Cortex of kidney (tissue), 1 donor: ENCODE measurements at places on chromosomes 3 and 15.
A peak's percentile ranks its signal among the peaks of the same experiment; 100 is the strongest.

DNA sequence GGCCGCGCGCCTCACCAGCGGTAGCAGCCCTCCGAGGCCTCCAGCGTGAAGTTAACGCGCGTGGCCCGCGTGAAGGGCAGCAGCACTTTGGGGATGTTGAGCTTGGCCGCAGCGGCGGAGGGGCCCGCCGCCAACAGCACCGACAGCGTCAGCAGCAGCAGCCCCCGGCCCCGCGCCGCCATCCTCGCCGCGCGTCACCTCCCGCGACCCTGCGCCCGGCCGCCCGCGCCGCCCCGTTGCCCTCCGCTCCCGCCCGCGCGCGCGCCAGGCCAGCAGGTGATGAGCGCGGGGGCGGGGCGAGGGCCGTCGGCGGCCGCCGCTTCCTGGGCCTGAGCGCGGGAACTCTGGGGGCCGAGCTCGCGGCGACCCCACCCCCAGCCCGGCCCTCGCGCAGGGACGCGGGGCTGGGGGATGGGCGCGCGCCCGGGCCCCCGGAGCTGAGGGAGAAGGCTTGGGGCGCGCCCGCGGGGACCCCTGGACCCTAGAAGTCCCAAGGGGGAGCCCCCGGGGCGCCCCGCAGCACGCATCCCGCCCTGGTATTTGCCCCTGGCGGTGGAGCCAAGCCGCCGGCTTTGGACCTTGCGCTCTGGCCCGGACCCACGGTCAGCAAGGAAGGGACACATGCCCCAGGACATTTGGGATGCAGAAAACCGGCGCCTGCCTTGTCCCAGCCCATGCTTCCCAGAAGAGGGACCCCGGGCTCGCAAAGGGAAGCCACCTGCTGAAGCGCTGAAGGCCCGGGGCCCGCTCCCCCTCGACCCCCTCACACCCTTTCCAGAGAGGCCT is at the start of gene NUP210:
Gene NUP210 (minus strand): TSS at position 278 of the 786 bp plus-strand sequence. CDS start 96 bp downstream, at position 182.
- DNase-seq: no peak

- DNase-seq: no peak
These were observed 31.6 kb upstream of the OR5K4 start for GRCh38 chr3:98322101-98322500.

- no peak for DNase-seq
These were observed 46.9 kb downstream of the GADL1 start for GRCh38 chr3:30847592-30847991.

DNA sequence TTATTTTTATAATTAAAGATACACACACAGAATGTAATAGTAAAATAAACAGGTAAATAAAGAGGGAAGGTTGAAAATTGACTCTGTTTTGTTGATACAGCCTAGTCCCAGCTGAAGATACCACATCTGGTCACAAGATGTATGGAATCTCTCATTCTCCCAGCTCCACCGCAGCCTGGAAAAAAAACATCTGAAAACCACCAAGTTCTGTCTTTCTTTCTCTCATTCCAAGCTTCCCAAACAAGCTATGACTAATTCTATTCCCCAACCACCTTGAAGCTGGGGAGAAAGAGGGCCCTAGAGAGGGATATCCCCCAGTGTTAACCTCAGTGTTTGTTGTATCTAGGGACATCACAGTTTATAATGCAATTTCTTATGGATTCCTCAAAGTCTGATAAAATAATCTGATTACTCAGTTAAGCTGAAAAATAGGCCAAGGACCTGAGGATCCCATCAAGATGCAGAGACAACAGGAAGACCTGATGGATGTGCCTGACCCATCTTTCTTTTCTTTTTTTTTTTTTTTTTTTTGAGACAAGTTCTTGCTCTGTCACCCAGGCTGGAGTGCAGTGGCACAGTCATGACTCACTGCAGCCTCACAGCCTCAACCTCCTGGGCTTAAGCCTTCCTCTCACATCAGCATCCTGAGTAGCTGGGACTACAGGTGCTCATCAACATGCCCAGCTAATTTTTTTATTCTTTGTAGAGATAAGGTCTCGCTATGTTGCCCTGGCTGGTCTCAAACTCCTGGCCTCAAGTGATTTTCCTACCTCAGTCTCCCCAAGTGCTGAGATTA is 38.1 kb downstream of the SRGAP3 start:
- DNase-seq: no peak

GRCh38 chr3:59526999-59527398 is 477.2 kb upstream of the CFAP20DC start:
- DNase-seq: no peak

GRCh38 chr15:47548231-47548630 is 169.1 kb upstream of the SEMA6D start:
- no peak for DNase-seq

DNA sequence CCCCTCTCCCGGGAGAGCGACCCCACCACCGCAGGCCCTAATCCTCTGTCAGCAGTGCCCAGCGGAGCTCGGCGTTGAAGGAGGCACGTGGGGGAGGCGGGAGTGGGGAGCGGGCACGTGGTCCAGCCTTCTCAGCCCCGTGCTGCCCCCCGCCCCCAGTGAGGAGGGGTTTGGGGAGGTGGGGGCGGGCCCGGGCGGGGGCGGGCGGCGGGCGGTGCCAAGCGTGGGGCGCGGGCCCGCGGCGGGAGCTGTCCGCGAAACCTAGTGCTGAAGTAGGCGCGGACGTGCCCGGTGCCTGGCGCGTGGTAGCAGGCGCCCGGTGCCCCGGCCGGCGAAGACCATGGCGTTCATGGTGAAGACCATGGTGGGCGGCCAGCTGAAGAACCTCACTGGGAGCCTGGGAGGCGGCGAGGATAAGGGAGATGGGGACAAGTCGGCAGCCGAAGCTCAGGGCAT is at the start of gene CPLX3:
Gene CPLX3 (plus strand): TSS at position 264 of the 456 bp plus-strand sequence. CDS start 77 bp downstream, at position 341.
- no peak for DNase-seq

- no peak for DNase-seq
These were observed 31.1 kb upstream of the SV2B start for GRCh38 chr15:91068966-91069365.

- peak; percentile 99 for DNase-seq
These were observed 554 bp upstream of the GSK3B start for GRCh38 chr3:120094776-120095225.

GRCh38 chr15:59812250-59812870 is 123.2 kb upstream of the BNIP2 start:
- no peak for DNase-seq

- no peak for DNase-seq
These were observed 48.9 kb downstream of the SSUH2 start for GRCh38 chr3:8595695-8596115.

GRCh38 chr15:50996641-50997040 is 88.2 kb downstream of the AP4E1 start:
- no peak for DNase-seq

GRCh38 chr15:73865904-73866303 is 7.5 kb upstream of the TBC1D21 start:
- DNase-seq: no peak

DNA sequence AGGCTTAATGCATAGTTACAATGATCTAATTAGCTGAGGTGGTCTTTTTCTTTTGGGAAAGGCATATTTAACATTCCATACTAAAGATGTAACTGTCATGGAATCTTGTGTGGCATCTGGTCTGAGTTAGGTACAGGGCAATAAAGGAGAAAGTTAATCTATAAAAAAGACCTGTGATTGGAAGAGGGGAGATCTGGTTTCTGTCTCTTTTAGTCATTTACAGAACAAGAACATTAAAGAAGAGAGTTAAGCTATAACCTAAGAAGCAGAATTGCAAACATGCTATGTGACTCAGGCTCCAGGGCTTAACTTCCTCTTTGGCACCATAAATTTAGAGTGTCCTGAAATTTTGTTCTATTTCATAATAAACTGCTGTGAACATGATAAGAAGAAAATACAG is 47.2 kb upstream of the MME start:
- DNase-seq: no peak

DNA sequence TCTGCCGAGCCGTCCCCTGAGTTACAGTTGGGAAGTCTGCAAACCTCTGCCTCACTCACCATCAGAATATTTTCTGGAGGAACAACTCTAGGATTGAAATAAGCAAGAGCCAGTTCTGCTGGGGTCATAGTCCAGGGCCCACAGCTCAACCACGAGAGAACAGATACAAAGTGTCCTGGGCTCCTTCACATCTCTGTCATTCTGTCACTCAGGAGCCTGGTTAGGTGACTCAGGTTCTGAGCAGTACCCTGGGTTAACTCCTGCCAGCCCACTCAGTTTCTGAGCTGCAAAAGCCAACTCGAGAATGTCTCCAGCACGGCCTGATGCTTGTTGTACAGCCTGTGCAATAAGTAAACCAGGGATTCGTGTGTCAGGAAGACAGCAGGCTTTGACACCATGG is 155.7 kb downstream of the SLCO3A1 start:
- no peak for DNase-seq

DNA sequence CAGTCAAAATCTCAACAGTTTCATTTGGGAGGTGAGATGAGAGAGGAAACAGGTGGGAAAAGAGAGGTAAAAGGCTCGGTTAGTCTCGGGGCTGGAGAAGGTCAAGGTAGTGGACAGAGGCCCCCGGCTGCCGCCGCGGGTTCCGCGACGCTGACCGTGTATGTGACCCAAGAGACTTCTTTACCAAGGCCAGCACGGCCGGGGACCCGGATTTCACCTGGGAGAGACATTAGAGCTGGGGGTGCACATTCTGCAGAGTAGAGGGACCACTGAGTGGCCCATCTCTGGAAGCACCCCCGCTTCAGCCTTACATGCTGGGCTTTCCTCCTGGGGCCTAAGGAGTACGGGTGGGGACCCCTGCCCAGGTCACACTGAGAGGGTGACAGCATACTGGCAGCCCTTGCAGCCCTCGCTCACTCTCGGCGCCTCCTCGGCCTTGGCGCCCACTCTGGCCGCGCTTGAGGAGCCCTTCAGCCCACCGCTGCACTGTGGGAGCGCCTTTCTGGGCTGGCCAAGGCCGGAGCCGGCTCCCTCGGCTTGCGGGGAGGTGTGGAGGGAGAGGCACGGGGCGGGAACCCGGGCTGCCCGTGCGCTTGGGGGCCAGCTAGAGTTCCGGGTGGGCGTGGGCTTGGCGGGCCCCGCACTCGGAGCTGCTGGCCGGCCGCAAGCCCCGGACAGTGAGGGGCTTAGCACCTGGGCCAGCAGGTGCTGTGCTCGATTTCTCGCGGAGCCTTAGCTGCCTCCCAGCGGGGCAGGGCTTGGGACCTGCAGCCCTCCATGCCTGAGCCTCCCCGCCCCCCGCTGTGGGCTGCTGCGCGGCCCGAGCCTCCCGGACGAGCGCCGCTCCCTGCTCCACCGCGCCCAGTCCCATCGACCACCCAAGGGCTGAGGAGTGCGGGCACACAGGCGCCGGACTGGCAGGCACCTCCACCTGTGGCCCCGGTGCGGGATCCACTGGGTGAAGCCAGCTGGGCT is 41.3 kb upstream of the RPL32 start:
- no peak for DNase-seq

- no peak for DNase-seq
These were observed 15.8 kb downstream of the SLC12A1 start for GRCh38 chr15:48221885-48222284.

DNA sequence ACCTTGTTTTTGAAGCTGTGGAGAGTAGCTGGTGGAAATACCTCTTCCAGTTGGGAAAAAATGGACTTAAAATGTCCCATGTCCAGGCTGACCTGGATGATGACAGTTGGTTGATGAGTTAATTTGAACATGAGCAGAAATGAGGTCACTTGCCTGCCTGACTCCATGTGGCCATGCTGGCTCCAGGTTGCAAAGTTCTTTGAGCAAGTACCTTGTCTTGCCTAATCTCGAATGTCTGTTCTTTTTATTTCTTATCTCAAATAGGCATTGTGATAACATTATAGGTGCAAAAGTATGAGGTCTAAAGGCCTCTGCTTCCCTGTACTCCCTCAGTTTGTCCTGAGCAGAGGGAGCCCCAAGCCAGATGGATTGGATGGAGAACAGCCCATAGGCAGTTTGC is 9.0 kb downstream of the MAPKBP1 start:
- DNase-seq: no peak
